Common myeloid progenitor, CD34-positive (primary cell): ENCODE measurements at places on chromosomes 11 and 22.

GRCh38 chr11:75287579-75287978 is 47.0 kb downstream of the TPBGL start:
- no peak for DNase-seq

DNA sequence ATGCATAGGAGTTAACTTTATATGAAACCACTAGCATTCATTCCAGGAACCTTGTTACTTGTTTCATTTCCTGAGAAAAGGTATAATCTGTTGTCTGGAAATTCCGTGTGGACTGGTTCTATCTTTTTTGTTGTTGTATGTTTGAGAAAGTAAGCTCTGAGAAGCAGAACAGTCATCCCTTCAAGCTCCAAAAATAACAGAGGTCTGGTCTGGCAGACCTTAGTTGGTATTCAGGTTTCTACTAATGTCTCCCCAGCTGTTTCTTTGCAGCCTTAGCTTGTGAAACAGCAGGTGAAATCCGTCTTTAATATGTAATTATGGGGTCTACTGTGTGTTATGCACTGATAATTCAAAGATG is 2.4 kb downstream of the RNF121 start:
- no peak for DNase-seq

- DNase-seq: no peak
Observed at GRCh38 chr22:46089426-46090035, 60.8 kb upstream of the PPARA start.

DNA sequence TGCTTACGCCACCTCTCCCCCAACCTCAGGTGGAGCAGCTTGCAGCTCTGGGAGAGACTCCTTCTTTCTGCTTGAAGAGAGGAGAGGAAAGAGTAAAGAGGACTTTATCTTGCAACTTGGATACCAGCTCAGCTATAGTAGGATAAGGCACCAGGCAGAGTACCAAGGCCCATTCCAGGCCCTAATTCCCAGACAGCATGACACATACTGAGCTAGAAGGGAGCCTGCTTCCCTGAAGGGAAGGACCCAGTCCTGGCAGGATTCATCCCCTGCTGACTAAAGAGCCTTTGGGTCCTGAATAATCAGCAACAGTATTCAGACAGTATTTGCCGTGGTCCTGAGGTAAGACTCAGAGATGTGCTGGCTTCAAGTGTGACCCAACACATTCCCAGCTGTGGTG is 41.4 kb downstream of the PPME1 start:
- DNase-seq: no peak

DNA sequence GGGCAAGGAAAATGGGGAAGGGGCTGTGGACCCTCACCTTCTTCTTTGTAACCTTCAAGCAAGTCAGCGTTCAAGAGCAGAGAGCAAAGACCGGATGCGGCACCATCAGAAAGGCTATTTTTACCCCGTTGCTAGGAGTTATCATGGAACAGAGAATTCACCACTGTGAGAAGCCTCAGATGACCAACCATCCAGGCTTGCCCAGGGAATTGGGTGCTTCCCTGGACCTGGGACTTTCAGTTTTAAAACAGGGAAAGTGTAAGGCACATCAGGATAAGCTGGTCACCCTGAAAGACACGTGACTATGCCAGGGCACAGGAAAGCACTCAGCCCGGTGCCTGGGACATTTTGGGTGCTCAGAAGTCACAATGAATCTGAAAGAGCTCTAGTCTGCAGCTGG is 10.4 kb downstream of the GALNT18 start:
- DNase-seq: no peak

DNA sequence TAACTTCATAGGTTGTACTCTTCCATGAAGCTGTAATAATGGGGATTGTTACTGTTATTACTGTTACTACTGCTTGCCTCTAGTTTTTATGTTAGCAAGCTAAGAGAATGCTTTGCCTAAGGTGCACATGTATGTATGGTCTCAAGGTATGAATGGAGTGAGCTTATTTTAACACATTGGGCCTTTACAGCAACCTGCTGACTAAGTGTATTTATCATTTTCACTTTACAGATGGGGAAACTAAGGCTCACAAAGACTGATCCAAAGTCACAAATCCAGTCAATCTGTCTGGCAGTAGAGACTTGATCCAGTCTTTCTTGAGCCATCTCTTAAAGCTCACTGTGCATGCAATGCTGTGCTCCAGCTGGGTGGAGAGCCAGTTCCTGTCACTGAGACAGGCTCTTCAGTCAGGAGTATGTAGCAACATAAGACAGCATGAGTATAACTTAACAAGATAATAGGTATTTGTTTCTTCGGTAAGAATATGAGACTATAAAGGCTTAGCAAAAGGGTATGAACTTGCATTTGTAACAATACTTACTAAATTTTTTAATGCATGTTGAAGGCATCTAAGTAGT is 66.5 kb downstream of the PPP2R1B start:
- no peak for DNase-seq

GRCh38 chr11:62242021-62242420 is at the start of gene SCGB1D2:
TSS of gene SCGB1D2 (plus strand) at chr11:62242239. CDS start at chr11:62242308, 69 bp downstream.
- no peak for DNase-seq

DNA sequence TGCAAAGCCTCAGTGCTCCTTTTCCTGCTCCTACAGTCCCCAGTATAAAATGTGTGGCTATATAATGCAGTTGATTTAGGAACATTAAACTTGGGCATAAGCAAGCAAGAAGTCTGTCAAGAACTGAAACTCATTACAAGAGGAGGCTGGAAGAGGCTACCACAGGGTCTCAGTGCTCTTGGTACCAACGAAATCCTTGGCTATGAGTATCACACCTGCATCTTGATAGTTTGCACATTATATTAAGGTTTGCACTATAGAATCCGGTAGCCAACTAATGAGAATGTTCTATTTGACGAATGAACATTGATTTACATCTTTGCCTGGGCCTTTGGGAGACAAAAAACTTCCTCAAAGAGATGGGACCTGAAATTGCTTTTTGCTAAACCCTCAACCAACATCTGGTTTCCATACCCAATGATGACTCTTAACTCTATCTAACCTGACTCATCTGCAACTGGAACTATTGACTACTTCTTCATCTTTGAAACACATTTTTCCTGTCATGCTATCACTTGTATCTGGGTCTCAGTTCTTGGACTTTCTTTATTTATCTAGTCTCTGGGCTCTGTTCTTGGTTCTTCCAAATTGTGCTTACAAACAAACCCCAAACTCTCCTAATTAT is 207.2 kb upstream of the CTSC start:
- DNase-seq: no peak

- peak; percentile 46 for DNase-seq
Observed at GRCh38 chr11:27839226-27839913, 139.1 kb upstream of the BDNF start.

DNA sequence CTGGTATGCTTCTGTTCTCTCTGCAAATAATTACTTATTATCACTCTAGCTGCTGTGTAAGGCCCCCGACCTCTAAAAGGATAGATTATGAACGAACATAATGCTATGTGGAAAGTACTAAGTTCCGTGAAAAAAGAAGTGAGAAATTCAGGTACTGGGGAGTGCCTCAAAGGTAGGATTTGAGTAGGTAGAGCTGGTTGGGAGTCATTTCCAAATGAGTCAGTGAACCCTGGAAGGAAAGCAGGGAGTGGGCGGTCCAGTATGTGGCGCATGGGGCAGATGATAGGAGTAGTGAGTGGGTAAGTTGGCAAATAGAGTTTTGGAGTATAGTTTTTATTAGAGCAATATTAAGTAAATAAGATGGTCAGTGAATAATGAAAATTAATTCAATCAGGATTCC is 2.4 kb downstream of the ZC3H12C start:
- no peak for DNase-seq

GRCh38 chr11:85898456-85898855 is 43.3 kb downstream of the CCDC83 start:
- no peak for DNase-seq

DNA sequence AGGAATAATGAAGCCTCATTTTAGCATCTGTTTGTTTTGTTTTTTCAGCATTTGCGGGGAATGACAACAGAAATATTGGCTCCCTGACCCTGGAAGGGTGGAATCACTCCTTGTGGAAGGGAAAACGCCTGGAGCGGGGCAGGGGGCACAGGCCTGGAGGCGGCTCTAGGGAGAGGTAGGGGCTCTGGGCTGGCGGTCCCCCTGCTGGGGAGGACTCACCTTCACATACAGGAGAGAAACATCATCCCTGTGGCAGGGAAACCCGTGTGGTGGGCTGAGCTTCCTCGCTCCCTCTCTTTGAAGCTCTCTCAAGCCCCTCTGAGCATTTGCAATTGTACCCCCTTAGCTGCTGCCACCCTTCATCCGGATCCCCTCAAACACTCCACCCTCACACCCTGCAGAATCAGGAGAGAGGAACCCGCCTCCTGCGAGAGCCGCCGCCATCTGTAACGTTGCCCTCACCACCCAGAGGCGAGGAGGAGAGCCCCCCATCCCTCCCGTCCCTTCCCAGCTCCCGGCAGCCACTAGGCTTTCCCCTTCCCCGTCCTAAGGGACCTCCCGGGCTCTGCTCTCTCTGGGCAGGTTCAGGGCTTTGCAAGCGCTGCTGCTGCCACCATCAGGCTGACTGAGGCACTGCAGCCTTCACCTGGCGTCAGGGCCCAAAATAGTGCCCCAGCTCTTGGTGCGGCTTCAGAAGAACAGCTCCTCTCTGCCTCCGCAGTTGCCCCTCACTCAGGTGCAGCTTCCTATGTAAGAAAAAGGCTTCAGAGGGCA is 10.4 kb downstream of the KIRREL3 start:
- peak; percentile 44 for DNase-seq

DNA sequence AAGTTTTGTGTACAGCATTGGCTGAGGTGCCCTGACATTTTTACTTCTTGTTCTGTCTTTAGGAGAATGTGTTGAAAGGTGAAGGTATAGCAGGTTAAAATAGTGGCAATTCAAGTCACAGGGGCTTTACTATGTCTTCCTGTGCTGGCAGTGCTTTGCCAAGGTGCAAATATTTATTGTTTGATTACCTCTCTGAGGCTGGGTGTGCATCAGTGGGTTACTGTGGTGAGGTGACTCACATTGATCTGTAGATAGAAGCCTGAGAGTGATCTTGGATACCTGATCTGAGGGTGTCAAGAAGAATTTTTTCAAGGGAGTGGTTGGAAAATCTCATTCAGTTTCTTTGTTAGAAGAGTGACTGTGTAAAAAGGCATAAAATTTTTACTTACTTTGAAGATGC is 90.0 kb downstream of the ARHGAP42 start:
- no peak for DNase-seq

- DNase-seq: no peak
Observed at GRCh38 chr11:10211470-10211869, 82.5 kb downstream of the SBF2 start.

- DNase-seq: no peak
Observed at GRCh38 chr11:18733202-18733601, 7.2 kb upstream of the IGSF22 start.

- no peak for DNase-seq
Observed at GRCh38 chr22:39434721-39435120, 22.1 kb upstream of the MGAT3 start.

DNA sequence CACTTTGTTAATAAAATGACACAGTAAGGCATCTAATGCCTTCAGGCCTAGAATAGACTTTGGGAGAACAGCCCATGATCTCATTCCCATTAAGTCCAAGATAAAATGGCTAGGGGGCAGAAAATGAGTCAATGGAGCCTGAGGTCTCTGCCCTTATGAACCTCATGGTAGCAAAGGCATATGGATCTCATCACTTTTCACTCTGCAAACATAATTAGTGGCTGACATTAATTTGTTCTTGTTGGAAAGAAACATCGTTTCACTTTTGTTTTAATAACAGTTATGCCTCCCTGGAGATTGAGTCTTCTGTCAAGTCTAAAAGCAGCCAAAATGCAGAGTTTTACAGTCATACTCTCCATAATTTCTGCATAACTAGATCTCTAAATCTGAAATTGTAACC is 111.8 kb upstream of the API5 start:
- DNase-seq: no peak

GRCh38 chr22:23204125-23204488 is 23.8 kb downstream of the BCR start:
- DNase-seq: no peak

- DNase-seq: no peak
Observed at GRCh38 chr22:46578251-46578823, 40.9 kb upstream of the CELSR1 start.

DNA sequence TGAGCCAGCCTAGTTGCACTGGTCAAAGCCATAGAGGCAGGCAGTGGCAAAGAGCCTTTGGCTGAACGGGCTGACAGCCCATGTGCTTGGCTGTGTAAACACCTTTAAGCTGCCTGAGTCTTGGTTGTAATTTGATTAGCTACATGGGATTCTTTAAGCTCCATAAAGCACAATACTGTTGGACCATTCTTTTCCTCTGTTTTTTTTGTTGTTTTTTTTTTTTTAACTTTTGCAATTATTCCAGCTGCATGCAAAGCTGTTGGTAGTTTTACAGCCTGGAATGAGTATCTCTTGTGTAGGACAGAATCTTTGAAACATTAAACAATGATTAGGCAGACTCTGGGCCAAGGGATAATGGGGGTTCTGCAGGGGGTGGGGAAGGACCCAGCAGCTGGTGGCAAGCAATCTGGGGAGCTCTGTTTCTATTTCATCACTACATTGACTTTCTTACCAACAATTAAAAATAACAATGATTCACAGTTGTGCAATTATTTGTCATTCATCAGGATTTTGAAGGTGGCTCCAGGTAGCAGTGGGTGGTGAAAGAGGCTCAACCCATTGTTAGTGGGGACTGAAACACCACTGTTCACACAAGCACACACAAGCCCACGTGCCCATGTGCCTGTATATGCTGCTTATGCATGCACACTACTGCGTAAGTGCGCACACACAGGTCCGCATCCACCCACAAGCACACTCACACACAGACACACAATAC is 69.5 kb upstream of the CSNK2A3 start:
- DNase-seq: no peak

DNA sequence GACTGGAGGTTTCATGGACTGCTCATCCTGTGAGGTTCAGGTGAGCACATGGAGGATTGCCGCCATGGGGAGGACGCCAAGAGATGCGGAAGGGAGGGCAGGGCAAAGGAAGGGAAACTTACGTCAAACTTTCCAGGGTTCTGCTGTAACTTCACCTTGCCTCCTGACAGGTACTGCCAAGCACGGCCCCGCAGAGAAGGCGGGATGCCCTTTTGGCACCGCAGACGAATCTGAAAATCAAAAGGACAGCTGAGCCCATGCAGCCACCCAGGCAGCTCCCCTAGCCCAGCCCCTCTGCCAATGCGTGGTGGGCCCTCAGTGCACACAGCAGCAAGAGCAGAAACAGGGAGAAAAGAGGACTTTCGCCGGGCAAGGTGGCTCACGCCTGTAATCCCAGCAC is 10.0 kb upstream of the CASTOR1 start:
- no peak for DNase-seq

- no peak for DNase-seq
Observed at GRCh38 chr11:6927030-6927617, 898 bp downstream of the ZNF215 start.
